ENCODE measurements at places on chromosomes 12 and 14. TPM values are rescaled to one million over a fixed set of nuclear protein-coding genes. Genes with fewer than 3 reads are reported as not detected.

Gene PIP4K2C
- total RNA-seq = 54.2 TPM

Gene IRAK3
- 7.0 TPM for total RNA-seq

Gene ADCY4
- total RNA-seq = 20.7 TPM

Gene HAL
- total RNA-seq = 1.5 TPM

Gene ITGA7
- total RNA-seq = 449 TPM

Gene OTX2
- total RNA-seq = not detected

Gene TGM1
- total RNA-seq = 3.3 TPM

Gene MMP19
- total RNA-seq = 5.0 TPM

Gene PUS7L
- 9.2 TPM for total RNA-seq

Gene KRT78
- total RNA-seq = not detected

Gene PPP1R1A
- 0.75 TPM for total RNA-seq

Gene KRT6A
- not detected for total RNA-seq

Gene RNFT2
- 2.0 TPM for total RNA-seq

Gene IL26
- not detected for total RNA-seq

Gene RFLNA
- 36.0 TPM for total RNA-seq

Gene DACT1
- 7.2 TPM for total RNA-seq

Gene ACVRL1
- 132 TPM for total RNA-seq

Gene EGLN3
- total RNA-seq = 140 TPM

Gene HOXC12
- not detected for total RNA-seq

Gene ETFBKMT
- 7.0 TPM for total RNA-seq

Gene ACOT6
- not detected for total RNA-seq

Gene AQP6
- 0.54 TPM for total RNA-seq

Gene SIX6
- not detected for total RNA-seq

Gene NTS
- total RNA-seq = not detected

Gene SGPP1
- 12.5 TPM for total RNA-seq

Gene MANSC1
- total RNA-seq = 59.1 TPM

Measured in mucosa of descending colon (tissue), 3 donors.